Tibial artery (tissue), 4 donors: ENCODE measurements at places on chromosomes 1 and 21.

DNA sequence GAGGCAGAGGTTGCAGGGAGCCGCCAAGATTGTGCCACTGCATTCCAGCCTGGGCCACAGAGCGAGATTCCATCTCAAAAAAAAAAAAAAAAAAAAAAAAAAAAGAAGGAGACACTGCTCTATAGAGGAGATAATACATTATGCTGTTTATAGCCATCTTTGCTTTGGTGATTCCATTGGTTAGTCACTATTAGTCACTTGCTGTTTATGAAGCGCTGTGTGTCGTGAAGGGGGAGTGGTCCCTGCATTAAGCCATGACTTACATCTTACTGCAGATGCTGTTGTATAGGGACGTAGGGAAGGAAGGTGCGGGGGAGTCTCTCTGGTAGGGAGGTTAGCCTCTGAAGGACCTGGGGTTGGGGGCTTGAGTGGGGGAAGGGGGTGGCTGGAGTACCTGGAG is 48.3 kb downstream of the HUNK start:
- no peak for DNase-seq

- DNase-seq = no peak
Observed at GRCh38 chr1:10833630-10834557, 37.4 kb upstream of the CASZ1 start.

DNA sequence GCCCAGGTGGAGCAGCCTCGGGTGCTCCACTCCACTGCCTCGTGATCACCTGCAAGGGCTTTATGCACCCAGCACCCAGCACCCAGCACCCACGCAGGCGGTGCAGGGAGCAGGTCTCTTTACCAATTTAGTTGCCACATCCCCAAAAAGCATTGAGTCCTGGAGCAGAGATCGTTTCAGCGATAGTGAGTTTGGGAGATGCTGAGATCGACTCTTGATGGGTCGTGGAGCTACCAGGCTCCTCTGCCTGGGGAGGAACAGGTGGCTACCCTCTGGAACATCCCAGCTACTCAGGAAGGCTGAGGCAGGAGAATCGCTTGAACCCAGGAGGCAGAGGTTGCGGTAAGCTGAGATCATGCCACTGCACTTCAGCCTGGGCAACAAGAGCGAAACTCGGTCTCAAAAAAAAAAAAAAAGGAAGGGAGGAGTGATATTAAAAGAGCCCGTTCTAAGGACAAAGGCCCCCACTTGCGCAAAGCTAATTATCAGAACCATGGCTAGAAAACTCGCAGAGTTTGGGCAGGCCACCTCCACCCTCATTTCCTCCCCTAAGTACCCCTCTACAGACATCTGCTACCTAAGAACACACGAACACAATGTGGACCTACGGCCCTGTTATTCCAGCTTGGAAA is 106.5 kb upstream of the SLC45A1 start:
- DNase-seq = no peak

DNA sequence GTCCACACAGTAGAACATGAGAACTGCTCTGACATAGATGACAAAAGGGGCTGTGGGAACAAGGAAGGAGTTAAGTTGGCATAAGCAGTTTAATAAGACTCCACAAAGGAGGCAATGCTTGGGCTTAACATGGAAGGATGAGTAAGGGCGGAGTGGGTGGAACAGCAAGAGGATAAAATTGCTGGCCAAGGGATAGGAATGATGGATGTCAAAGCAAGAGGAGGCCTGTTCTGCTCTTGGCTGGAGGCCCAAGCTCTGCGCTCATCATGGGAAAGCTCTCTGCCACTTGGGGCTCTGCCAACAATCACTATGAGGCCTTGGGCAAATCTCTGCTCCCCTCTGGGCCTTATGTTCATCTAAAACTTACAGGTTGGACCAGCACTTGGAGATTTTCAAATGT is 98.3 kb upstream of the CAMK1G start:
- DNase-seq = no peak

DNA sequence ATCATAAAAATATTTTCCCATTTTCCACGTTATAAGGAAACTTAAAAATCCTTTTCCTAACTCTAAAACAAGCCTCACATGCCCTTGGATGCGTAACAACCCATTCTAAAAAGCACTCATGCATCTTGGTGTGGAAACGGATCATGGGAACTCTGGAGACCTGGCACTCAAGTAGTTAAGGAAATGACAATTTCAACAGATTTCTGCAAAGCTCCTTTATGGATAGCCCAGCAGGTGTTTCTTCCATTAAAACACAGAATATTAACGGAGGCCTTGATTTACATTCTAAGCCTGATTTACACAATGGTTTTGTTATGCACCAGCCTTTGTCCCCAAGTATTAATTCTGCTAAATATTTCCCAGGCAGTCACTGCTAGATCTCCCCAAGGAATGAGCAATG is 12.9 kb downstream of the PARS2 start:
- DNase-seq = no peak

DNA sequence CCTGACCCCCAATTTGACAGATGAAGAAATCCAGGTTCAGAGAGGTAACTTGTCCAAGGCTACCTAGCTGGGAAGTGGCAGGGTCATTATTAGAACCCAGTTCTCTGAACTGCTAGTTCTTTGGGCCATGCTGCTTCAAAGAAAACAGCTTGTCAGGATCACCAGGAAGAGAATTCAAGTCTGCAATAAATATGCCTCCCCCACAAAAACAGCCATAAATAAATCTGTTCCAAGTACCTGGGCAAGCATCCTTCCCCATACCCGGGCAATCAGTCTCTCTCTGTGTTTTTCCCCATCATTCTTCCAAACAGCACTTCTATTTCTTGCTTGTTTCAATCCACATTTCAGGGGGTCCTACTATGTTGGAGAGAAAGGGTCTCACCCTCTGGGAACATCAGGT is 34.1 kb downstream of the SLC9A1 start:
- no peak for DNase-seq

GRCh38 chr1:55071477-55071876 is 32.1 kb downstream of the PCSK9 start:
- no peak for DNase-seq

GRCh38 chr1:153203130-153203529 is at the start of gene LELP1:
Gene LELP1, plus strand, starts transcription at chr1:153203430. Its CDS starts 1,278 bp downstream, at chr1:153204708.
- no peak for DNase-seq

GRCh38 chr1:157044326-157044725 is 1.2 kb downstream of the ARHGEF11 start:
- no peak for DNase-seq

- DNase-seq = no peak
Observed at GRCh38 chr21:42796327-42797062, 82.8 kb downstream of the WDR4 start.

DNA sequence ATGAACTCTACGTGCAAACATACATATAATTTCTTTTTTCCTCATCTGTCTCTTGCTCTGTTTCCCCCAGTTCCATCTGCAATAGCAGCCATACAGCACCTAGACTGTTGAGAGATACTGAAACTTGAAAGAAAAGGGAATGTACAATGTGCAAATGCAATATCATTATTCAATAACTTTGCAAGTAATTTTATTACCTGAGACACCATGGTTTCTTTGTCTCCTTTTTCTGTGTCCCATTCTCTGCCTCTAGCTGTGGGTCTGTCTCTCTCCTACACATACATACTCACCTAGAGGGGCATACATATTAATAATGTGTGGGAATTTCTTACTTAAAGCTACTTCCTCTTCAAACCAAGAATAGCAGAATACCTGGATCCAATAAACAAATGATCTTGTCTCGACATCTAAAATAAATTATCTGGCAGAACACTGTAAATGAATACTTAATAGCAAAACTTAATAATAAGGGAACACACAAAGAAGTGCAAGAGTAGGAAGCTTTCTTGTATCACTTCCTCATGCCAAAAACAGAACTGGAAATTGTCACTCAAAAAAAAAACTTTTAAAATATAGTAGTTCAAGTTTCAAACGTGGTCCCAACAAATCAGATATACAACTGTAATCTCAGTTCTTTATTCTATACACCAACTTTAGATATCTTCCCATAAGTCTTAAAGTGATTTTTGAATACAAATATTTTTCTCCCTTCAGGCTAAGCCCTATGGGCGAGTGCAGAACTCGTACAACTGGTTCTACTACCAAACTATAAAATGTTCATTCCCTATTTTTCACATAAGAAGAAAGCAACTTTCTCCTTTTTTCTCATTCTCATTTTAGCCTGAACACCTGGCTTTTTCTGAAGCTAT is 194.6 kb downstream of the NRIP1 start:
- DNase-seq = no peak

DNA sequence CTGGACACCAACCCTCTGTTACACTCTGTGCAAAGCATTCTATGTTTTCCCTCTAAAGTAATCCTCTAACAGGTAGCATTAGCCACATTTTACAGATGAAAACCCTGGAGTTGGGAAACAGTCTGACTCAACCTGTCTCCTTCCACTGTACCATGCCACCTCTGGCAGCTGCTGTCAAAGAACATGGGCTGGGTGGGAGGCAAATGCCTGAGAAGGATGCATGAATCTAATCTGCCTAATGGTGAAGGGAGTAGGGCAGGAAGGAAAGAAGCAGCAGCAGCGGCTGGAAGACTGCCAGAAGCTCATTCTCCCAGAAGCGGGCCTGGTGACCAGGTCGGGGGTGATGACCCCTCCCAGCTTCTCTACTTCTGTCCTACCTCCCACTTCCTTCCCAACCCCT is 21.7 kb downstream of the LRRC71 start:
- DNase-seq = no peak

DNA sequence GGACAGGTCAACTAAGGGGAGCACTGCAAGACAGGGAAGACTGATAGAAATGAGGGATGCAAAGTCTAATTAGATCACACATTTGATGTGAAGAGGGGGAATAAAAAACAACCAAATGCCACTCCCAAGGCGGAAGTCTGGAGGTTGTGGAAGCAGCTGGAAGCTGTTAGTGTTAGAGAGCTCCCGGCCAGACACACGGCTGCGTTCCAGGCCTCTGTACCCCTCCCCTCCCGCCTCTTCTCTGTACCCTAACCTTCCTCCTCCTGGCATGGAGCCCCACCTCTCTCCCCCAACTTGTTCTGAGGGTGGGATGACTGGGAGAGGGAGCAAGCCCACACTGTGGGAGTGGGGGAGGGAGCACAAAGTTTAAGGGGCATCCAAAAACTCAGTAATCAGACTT is 67.0 kb downstream of the PLEKHA6 start:
- DNase-seq = no peak
